ENCODE measurements at places on chromosomes 12 and 14. TPM values are rescaled to one million over a fixed set of nuclear protein-coding genes. Genes with fewer than 3 reads are reported as not detected.

The TAS2R10 gene
- 0.54 TPM for total RNA-seq

The SLC7A8 gene
- total RNA-seq: 0.28 TPM

The FGD4 gene
- 0.18 TPM for total RNA-seq

The AKAP6 gene
- total RNA-seq: 5.3 TPM

The TAS2R42 gene
- total RNA-seq: not detected

The IL31 gene
- total RNA-seq: not detected

The TAS2R8 gene
- total RNA-seq: not detected

The PZP gene
- total RNA-seq: not detected

The C12orf60 gene
- total RNA-seq: 1.8 TPM

The SERPINA12 gene
- total RNA-seq: not detected

The LMNTD1 gene
- total RNA-seq: not detected

The RDH16 gene
- not detected for total RNA-seq

Data from GM12878 (cell line).